ENCODE measurements at places on chromosomes 2 and 18. TPM values are rescaled to one million over a fixed set of nuclear protein-coding genes. Genes with fewer than 3 reads are reported as not detected.

DNA sequence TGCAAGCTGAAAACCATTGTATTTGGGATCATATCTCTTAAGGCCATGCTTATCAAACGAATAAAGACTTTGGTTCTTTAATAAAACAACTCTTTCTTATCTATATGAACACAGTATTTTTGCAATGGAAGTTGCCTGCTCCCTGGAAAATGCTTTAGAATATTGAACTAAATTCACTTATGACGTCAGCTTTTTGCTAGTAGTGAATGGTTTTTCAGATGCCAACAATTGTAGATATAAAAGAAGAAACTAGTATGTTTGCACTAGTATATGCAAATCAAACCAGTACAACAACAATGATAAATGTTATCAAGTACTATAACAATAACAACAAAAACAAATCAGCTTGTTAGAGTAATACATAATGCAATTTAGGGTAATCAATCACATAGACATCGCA, 1462.9 kb downstream of the SUCLG1 start:
- no peak for DNase-seq

DNA sequence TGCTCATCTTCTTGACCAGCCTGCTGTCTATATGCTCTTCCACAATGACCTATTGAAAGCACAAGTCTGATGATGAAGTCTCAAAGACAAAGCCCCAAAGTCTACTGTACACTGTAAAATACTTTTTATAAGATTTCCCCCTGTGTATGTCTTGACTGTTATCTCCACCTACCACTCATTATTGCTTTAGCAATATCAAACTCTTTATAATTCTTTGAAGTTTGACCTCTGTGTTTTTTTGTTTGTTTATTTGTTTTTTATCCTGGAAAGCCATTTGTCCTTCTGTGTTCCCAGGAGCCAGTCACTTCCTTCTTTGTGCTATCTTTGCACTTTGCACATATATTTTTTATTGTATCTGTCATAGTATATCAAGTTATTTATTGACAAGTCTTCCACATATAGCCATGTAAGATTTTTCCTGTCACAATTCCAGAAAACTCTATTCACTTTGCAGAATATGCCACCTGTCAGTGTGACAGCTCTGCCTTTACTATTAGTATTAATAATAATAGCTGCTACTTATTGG, 66.3 kb downstream of the RND3 start:
- DNase-seq: no peak

DNA sequence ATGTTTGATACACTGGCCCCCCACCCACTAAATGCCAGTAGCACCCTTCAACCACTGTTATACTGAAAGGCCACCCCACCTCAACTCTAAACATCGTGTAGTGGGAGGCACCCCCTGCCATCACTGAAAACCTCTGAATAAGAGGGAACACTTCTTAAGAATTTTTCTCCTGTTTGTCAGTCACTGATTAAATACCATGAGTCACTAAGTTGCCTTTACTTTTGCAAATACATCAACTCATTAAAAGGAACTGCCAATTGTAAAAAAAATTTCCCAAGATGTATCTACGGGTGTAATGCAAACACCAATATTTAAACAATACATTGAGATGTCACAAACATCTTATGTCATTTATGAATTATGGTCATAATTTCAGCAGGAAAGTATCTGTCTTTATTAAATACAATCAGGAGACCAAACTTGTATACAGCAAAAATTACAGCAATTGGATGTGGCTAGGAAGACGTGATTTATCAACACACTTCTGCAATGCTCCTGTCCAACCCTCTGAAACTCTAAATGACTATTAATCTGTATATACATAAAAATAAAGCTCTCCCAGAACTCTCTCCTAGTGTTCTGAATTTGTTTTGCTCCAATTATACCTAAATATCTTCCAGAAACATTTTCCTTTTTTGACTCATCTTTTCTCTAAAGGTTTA, 144.1 kb upstream of the STK17B start:
- DNase-seq: no peak

DNA sequence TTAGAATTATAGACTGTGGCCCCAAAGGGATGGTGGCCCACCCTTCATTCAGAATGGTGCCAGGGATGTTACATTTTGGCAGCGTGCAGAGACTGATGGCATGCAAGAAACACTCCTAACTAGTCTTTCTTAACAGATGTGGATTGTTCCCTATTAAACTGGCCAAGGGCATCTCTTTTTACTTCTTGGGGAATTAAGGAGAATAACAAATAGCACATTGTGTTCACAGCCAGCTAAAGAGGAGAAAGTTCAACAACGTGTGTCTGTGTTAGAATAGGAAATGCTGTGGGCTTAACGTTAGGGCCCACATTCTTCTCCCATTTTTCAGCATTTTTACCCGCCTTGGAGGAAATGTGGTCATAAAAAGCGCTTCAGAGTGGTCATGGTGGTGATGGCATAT, 404.8 kb downstream of the CDH2 start:
- DNase-seq: no peak

GRCh38 chr18:58580078-58580477, 48.8 kb downstream of the ALPK2 start:
- no peak for DNase-seq

DNA sequence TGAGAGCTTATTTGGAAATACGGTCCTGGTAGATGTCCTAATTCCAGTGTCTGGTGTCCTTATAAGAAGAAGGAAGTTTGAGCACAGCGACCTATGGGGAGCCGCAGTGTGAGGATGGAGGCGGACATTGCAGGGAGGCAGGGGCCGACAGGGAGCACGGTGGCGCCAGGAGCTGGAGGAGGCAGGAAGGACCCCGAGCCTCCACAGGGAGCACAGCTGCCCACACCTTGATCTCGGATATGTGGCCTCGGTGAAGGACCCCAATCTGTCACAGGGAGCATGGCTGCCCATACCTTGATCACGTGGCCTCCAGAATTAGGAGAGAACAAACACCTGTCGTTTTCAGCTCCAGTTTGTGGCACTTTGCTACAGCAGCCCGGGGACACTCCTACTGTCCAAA, 461.6 kb upstream of the SALL3 start:
- DNase-seq: no peak

- DNase-seq: no peak
Observed at GRCh38 chr2:144666032-144666431, 146.1 kb upstream of the ZEB2 start.

DNA sequence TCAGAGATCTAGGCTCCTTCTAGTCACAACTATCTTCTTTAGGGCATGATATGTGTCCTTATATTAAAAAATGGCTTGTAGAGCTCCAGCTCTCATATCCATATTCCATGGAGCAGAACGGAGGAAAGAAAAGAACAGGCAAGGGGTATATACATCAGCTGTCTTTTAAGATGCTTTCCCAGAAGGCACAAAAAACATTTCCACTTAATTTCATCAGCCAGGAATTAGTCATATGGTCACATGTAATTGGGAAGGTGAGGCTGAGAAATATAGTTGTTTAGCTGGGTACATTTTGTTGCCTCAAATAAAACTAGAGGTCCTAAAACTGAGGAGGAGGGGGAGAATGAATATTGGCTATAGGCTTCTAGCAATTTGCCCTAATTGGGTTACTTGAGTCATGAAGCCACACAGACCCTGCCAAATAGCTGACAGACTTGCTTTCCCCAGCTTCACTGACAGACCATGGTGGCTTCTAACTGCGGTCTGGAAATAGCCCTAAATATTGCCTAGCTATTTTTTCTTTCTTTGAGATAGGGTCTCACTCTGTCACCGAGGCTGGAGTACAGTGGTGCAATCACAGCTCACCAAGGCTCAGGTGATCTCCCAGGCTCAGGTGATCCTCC, 20.0 kb downstream of the MAIP1 start:
- DNase-seq: no peak

DNA sequence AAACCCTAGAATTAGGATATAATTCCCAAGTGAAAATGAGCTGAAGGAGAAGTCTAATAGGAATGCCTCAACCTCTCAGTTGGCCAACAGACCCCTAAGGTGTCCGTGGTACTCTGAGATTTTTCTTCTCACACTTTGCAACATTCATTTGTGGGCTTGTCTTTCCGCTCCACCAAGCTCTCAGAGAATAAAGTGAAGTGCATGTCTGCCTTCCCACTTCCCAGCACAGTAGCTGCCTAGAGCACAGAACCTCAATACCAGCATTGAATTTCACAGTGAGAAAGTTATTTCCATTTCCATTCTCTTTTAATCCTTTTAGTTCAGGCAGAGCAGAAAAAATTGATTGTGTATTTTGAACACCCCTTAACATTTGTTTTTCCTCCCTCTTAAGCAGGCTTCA, 451.8 kb downstream of the TGIF1 start:
- no peak for DNase-seq

NEU2 gene
- total RNA-seq: not detected

WDR33 gene
- total RNA-seq: 69.0 TPM
